ENCODE measurements at places on chromosomes 4 and X.

GRCh38 chr4:74260036-74260435, 48.2 kb upstream of the EPGN start:
- no peak for DNase-seq

DNA sequence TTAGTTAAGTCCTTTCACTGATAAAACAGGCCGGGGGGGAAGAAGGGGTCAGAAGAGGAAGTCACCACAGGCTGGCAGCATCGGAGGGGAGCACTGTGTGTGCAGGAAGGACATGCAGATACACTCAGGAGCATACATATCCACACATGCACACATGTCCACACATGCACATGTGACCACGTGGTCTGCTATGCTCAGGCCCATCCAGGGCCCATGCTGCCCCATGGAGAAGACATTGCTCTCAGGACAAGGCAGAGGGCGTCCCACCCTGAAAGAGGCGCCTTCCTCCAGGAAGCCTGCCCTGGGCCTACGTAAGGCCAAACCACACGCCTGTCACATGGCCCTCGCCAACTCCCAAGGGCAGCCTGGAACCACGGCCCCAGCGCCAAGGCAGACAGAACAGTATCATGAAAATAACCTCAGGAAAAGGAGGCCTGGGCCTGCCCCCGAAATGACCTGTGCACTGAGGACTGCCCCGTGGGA, 15.8 kb downstream of the WDR1 start:
- DNase-seq, result no peak

DNA sequence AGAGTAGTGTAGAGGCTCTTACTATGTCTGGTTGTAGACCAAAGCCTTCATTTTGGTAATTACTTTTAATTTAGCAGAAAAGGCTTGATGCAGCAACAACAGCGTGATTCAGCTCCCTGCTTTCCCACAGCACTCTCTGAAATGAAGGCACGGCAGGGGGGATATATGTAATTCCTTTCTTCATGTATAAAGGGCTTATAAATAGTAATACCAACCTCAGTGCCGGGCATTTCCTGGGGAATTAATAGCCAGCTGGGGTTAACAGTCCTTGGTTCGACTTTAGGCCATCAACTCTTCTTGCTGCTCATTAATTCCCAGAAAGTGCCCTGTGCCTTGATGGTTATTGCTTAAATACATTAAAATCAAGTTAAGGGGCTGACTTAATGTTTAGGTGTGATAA, 669.0 kb downstream of the ZNF674 start:
- DNase-seq, result no peak

- DNase-seq, result peak; percentile 55
These were observed 27.7 kb downstream of the FBXO8 start for GRCh38 chr4:174255786-174256185.

GRCh38 chr4:130563185-130563888, 1467.4 kb downstream of the C4orf33 start:
- peak; percentile 33 for DNase-seq

All from muscle of arm (tissue), 14 donors.